Activated T-cell treated with anti-CD3 and anti-CD28 coated beads, Interleukin-2, amount 50 U/mL, for 24 hours (primary cell): ENCODE measurements at places on chromosomes 16 and 17.
A peak's percentile ranks its signal among the peaks of the same experiment; 100 is the strongest.

GRCh38 chr16:70688246-70688742 is 2.4 kb upstream of the MTSS2 start:
- no peak for DNase-seq

GRCh38 chr17:19299866-19300265 is 62.7 kb downstream of the B9D1 start:
- DNase-seq, result no peak

DNA sequence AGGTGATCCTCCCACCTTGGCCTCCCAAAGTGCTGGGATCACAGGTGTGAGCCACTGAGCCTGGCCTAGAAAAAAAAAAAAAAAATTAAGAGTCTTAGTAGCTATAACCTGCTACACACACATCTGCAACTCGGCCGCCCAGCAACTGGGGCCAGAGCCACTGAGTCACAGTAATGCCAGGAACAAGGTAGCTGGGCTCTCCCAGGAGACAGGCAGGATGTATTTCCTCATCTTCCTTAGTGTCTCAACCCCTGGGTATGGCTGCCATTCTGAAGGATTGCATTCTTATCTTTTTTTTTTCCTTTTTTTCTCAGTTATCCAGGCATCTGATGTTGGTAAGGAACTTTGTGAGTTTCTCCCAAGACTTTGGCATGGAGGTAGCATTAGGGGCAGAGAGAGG is 7.1 kb upstream of the PSMD3 start:
- DNase-seq, result no peak

- no peak for DNase-seq
Measured at GRCh38 chr17:40457964-40458791, 14.9 kb downstream of the IGFBP4 start.

DNA sequence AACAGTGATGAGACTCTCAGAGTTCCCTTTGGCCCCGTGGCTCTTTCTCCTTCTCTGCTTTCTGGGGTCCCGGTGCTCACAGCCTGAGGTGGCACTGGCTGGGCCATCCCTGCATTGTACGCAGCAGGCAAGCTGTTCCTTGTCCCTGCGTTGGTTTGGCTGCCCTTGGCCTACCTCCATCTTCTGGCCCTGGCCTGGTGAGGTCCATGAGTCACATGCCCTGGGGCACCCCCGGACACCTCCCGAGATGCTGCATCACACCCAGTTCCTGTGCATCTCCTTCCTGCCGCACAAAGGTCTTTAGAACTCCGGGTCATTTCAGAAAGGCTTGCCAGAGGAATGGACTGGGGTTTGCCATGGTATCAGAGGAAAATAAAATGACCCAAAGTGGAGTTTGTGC is 9.5 kb downstream of the SULT1A2 start:
- DNase-seq, result no peak

GRCh38 chr17:73588301-73588846 is 55.9 kb downstream of the SDK2 start:
- no peak for DNase-seq

DNA sequence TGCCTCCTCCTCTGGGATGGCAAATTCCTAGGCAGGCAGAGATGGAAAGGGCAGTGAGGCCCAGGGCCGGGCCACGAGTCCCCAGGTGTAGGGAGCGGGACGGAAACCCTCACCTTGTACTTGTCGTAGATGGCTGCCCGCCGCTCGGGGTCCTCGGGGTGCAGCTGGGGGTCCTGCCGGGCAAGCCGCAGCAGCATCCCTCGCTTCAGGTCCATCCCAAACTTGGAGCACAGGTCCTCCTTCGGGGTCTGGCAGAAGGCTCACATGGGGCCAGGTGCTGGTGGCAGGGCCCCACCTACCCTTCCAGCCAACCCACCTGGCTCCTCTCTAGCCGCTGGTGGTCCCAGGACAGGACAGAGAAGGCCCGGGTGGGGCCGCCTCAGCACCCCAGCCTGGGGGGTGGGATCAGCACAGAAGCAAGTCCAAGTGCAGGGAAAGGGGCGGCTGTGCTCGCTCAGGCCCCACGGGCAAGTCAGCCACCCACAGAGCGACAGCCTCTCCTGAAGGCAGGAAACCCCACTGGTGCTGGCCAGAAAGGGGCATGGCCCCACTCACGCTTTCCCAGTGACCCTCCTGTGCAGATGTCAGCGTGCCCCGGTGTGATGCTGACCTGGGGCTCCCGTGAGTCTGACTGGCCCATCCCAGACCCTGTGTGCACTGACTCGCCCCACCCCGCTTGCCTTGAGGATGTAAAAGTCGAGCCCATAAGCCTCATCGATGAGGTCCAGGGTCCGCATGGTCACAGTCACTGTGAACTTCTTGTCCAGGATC is 1.8 kb downstream of the MRPL28 start:
- no peak for DNase-seq

GRCh38 chr16:2178321-2179106 is 17.9 kb downstream of the CASKIN1 start:
- DNase-seq, result peak; percentile 72
